CD4-positive, alpha-beta T cell treated with Interleukin-17A for 1 hour (primary cell): ENCODE measurements at places on chromosomes 6 and 20.

DNA sequence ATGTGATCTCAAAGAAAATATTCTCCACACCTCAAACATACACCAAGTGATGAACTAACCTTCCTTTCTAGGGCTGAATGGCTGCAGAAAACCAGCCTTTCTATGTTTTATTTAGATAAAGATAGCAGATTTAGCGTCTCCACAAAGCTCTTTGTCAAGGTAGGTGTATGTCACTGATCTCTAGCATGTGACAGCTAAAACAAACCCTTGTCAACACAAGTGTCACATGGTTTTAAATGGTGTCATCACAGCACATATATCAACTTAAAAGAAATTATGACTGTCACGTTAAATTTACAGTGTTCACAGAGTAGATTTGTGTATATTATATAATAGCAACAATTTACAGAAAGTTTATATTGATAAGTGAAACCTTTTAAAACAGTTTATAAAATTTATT is 58.3 kb downstream of the TENT5A start:
- no peak for DNase-seq

GRCh38 chr6:36970892-36971842 is 14.8 kb downstream of the MTCH1 start:
- no peak for DNase-seq

- DNase-seq = peak; percentile 65
Measured at GRCh38 chr6:137880746-137881521, 13.9 kb downstream of the TNFAIP3 start.

GRCh38 chr20:40744072-40744817 is 55.2 kb upstream of the MAFB start:
- no peak for DNase-seq

DNA sequence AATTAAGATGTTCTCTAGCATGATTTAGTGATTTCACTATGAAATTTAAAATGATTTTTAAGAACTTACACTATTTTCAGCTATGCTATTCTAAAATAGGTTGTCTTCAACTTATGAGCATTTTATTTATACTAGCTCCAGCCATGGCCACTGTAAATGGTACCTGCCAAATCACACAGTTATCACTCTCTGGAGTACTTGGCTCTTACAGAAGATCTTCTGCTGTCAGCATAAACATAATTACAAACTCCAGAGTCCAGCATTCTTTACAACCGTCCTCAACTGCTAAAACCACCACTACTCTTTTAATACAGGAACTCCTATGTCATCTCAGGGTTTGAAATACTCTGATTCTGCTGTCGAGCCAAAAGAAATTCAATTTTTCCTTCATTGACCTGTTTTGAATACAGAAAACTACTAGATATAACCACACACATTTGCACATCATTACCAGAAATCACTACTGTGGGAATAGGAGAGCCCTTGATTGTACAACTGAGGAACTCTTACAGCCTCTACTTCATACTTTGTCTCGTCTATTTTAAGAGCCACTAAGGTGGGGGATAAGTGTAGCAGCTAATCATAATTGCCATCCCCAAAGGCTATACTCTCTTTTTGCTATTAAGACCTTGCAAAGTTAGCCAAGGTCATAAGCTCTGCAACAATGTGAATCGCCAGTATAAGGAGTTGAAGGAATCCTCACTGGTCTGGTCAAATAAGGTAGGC is 93.7 kb downstream of the PHIP start:
- no peak for DNase-seq

DNA sequence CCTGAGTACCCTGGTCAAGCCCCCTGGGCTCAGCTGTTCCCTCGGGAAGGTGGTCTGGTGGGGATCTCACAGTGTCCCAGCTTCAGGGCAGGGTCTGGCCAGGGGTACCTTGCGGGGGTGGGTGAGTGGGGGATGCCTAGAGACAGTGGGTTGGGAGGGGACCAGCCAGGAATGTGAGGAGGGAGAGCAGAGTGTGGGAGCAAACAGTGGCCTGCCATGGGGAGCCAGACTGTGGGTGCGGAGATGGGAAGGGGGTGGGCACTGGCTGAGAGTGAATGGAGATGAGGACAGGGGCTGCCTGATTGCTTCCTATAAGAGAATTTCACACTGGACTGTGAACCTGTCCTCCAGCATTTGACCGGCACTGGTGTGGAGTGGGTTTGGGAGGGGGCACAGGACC is 95.1 kb downstream of the VEGFA start:
- no peak for DNase-seq

- no peak for DNase-seq
Measured at GRCh38 chr20:59231124-59231804, 67.6 kb downstream of the ZNF831 start.

GRCh38 chr20:58014628-58015315 is 213.7 kb downstream of the ANKRD60 start:
- DNase-seq = peak; percentile 48

GRCh38 chr6:107590378-107590777 is 100.5 kb downstream of the SOBP start:
- DNase-seq = no peak

- DNase-seq = no peak
Measured at GRCh38 chr6:36560822-36561221, 13.5 kb upstream of the STK38 start.

GRCh38 chr20:18090044-18090443 is 32.3 kb upstream of the OVOL2 start:
- DNase-seq = no peak

DNA sequence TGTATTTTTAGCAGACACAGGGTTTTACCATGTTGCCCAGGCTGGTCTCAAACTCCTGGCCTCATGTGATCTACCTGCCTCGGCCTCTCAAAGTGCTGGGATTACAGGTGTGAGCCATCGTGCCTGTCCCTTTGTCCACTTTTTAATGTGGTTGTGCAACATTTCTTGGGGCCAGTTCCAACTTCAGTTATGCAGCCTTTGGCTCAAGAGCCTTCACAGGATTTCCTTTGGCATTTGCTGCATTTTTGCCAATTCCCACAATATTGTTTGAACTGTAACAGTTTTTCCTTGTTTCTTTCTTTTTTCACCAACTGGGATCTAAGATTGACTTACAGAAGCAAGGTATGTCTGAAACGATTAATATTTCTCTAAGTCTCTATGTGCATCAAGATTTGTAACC is 63.6 kb downstream of the EDN1 start:
- DNase-seq = no peak

- DNase-seq = no peak
Measured at GRCh38 chr20:752291-752690, 16.0 kb downstream of the SLC52A3 start.

DNA sequence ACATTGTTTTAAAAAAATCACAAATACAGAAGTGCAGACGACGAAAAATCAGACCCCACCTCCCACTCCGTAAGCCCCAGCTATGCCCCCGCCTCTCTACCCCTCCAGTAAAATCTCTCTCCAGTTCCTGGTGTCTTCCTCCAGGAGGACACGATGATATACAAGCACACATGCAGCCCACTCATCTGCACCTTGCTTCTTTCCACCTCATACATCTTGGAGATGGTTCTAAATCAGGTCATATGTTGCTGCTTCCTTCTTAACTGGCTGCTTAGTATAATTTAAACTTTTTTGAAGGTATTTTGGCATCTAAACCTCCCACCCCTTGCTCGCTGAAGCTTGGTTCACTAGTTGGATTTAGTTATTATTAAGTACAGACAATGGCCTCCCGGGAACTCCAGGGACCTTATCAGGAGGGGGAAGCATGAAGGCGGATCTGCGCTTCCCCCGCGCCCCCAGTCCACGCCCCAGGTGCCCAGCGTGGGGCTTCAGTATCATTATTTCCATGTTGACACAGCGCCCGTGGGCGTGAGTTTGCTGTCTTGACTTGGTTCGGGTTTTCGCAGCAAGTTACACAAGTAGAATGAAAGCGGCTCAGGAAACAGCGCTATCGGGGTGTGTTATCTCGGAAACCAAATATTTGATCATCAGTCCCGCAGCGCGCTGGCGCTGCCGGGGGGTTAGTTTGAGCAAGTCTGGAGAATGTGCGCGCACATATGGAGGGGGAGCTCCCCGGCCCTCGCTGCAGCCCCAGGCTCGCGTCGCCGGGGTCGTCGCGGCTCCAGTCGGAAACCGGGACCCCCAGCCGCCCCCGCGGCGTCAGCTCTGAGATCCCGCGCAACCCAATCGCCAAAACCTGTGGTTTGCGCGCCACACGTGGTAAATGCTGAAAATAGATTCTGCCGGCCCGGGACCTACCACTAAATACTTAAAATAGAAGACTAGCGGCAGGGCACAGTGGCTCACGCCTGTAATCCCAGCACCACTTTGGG is 2.3 kb downstream of the BMP7 start:
- DNase-seq = no peak

GRCh38 chr6:24923885-24924401 is 11.8 kb downstream of the RIPOR2 start:
- DNase-seq = no peak

- no peak for DNase-seq
Measured at GRCh38 chr6:121794630-121795029, 359.2 kb downstream of the GJA1 start.

DNA sequence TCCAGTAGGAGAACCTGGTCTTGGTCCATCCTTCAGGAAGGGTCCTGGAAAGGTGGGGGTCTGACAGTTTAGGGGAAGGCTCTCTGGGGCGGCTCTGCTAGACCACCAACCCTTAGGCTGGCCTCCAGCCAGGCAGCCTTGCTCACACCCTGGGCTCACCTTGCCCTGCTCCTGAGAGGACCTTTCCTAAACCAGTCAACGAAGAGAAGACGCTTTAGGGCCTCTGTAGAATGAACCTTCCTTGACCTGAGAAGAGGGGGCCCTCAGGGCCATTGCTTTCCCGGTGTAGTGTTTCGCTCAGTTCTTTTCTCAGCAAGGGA is 1.1 kb downstream of the CDC25B start:
- DNase-seq = no peak

- no peak for DNase-seq
Measured at GRCh38 chr6:170128811-170129681, 161.8 kb downstream of the DLL1 start.

- DNase-seq = no peak
Measured at GRCh38 chr6:112203577-112204349, 50.6 kb downstream of the LAMA4 start.

- DNase-seq = no peak
Measured at GRCh38 chr6:20238688-20239587, 26.7 kb upstream of the MBOAT1 start.

DNA sequence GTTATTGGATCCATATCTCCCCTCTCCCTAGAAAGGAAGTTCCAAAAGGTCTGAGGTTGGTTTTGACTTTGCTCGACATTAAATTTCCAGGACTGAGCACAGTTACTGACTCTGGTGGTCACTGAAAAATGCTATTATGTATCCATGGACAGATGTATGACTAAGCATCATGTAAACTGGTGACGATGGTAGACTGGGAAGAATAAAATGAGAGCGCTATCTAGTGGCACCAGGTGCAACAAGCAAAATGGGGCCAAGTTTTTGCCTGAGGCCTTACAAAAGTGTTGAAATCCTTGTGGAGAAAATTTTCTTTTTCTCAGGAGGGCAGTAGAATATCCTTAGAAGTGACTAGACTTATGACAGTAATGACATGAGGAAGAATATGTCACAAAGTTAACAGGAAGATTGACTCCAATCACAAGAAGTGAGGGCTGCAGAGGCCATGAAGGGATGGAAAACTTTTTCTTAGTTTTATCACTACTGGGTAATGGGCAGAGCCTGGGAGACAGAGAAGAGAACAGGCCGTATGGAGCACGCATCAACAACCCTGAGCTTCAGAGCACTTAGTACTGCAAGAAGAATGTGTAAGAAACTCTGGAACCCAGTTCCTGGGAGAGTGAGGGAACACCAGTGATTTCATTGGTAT is 88.9 kb upstream of the ELOVL5 start:
- peak; percentile 54 for DNase-seq

- no peak for DNase-seq
Measured at GRCh38 chr20:39453890-39454289, 491.7 kb downstream of the DHX35 start.

DNA sequence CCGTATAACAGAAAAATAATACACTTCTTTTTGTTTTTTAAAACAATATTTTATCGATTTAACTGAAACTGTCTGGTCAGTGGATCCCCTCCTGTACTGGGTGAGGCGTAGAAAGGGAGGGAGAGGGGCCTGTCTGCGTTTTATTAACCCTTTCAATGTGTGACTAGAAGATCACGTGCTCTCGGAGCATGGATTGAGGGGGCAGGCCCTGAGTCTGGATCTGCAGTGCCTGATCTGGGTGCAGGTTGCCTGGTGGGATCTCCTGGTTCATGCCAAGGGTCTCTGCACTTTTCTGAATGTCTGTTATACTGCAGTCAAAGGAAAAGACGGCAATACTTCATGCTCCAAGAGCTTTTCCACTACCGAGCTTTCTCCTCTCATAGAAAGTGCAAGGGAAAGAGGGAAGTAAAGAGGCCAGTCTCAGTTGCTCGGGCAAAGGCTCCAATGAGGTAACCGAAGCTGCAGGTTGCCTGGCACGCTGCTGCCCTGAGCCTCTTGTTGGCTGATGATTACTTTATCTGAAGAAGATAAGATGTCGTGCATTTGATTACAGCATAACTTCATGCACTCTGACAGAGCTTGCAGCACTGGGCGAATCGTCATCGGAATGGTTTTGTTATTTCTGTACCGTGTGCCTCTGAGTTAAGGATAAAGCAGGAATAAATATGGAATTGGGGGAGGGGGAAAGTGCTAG is 167.5 kb upstream of the PMEPA1 start:
- DNase-seq = no peak

- DNase-seq = no peak
Measured at GRCh38 chr6:33772082-33772830, 16.7 kb downstream of the LEMD2 start.

DNA sequence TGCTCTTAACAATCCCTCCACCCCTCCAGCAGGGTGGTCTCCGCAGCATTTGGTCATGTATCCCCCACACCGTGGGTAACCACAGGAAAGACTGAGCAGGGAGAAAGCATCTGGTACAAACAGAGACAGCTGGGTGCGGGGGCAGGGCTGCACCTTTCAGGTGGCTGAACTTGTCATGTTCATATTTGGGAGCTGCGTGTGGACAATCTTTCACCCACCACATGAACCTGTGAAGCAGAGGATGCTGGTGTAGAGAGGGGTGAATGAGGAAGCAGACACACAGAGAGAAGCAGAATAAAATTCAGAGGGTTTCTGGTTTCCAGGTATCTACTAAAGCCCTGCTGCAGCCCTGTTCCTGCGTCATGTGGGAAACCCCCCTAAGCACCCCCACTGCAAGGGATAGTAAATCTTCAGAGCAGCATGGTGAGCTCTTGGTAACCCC is 8.9 kb downstream of the GFOD1 start:
- no peak for DNase-seq

DNA sequence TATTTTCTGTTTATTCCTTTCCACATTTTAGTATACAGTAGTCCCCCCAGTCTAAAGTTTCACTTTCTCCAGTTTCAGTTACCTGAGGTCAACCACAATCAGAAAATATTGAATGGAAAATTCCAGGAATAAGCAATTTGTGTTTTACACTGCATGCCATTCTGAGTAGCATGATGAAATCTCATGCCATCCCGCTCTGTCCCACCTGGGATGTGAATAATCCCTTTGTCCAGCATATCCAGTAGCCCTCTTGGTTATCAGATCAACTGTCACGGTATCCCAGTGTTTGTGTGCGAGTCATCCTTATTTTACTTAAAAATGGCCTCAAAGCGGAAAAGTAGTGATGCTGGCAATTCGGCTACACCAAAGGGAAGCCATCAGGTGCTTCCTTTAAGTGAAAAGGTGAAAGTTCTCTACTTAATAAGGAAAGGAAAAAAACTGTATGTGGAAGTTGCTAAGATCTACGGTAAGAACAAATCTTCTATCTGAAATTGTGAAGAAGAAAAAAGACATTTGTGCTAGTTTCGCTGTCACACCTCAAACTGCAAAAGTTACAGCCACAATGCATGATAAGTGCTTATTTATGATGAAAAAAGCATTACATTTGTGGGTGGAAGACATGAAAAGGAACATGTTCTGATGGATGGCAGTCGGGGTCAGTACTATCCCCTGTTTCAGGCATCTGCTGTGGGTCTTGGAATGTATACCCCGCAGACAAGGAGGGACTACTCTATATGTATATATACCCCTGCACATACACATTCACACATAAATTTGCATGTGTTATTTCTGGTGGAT is 11.3 kb downstream of the NOX3 start:
- no peak for DNase-seq
